Smooth muscle cell of the pulmonary artery (primary cell): ENCODE measurements at places on chromosomes 6 and 20. TPM values are rescaled to one million over a fixed set of nuclear protein-coding genes. Genes with fewer than 3 reads are reported as not detected.

Gene SAMD10
- 2.3 and 3.6 TPM in 2 replicates for total RNA-seq

Gene TCF15
- total RNA-seq = not detected in 2 replicates

Gene ADAM33
- 11.3 and 15.3 TPM in 2 replicates for total RNA-seq

Gene HLA-DQB1
- not detected in 2 replicates for total RNA-seq

Gene GSTA2
- not detected in 2 replicates for total RNA-seq
